ENCODE measurements at places on chromosomes 6 and 20. TPM values are rescaled to one million over a fixed set of nuclear protein-coding genes. Genes with fewer than 3 reads are reported as not detected.

DNA sequence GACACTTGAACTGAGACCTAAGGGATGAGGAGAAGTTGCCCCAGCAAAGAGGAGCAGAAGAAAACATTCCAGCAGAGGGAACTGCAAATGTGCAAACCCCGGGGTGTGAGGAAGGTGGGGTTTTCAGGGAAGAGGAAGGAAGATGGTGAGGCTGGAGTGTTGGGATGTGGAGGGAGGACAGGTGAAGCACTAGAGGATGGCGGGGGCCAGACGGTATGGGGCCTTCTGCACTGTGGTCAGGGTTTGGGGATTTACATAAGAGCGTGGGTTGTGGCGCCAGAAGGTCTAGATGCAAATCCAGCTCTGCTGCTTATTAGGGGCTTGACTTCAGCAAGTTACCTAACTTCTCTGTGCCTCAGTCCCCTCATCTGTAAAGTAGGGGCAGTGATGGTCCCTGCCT is 16.0 kb downstream of the DLGAP4 start:
- no peak for DNase-seq

DNA sequence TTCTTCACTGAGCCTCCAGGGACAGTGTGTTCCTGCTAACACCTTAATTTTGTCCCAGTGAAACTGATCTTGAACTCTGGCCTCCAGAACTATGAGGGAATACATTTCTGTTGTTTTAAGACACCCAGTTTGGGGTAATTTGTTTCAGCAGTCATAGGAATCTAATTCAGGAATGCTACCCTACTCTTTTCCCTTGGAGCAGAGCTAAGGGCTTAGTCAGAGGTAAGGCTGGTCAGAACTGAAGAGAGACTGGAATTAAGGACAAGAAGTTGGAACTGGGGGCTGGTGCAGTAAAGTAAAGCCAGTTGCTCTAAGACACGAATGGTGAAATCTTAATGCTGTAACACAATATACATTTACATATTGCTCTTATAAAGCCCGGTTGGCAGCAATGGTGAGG is 809.7 kb downstream of the MAFB start:
- DNase-seq: no peak

DNA sequence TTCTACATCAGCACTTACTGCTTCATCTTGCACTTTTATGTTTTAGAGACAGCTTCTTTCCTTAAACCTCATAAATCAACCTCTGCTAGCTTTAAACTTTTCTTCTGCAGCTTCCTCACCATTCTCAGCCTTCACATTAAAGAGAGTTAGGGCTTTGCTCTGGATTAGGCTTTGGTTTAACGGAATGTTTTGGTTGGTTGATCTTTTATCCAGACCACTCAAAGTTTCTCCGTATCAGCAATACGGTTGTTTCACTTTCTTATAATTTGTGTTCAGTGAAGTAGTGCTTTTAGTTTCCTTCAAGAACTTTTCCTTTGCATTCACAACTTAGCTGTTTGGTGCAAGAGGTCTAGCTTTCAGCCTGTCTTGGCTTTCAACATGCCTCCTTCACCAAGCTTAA is 40.4 kb downstream of the DNAAF9 start:
- DNase-seq: no peak

GRCh38 chr6:3358413-3359100 is 98.3 kb downstream of the SLC22A23 start:
- DNase-seq: no peak

GRCh38 chr20:48478370-48478769 is 349.4 kb downstream of the PREX1 start:
- DNase-seq: no peak

DNA sequence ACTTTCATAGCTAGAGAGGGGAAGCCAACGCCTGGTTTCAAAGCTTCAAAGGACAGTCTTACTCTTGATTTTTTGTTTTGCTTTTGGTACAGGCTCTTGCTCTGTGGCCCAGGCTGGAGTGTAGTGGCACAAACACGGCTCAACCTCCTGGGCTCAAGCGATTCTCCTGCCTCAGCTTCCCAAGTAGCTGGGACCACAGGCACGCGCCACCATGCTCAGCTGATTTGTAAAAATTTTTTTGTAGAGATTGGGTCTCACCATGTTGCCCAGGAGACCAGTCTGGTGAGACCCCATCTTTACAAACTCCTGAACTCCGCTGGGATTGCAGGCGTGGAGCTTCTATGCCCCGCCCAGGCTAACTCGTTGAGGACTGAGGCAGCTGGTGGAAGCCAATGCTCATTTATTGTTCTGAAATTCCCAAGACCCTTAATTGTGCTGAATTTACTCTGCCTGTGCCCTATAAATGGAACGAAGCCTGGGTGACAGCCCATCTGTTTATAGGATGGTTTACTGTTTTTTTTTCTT is 18.0 kb downstream of the SRSF3 start:
- no peak for DNase-seq

GRCh38 chr20:37387519-37388269 is 41.8 kb downstream of the SRC start:
- DNase-seq: no peak

DNA sequence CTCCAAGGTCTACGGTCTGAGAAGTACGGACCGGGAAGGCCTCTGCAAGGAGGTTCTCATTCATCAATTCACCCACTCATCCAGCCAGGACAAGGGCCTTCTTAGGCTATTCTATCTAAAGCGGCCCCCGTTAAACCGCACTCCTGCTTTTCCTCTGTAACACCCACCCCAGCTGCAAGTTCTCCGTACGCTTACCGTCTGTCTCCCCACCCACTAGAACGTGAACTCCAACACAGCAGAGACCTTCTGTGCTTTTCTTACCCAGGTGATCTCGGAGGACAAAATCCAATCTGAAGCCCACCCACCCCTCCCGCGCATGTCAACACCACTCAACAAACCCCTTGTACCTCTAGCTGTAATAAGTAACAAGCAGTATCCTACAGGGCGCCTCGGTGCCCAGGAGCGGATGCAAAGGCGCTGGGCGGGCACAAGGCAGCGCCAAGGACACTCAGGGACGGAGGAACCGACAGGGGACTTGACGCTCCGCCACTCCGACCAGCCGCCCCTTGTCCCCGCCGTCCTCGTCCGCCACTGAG is 351 bp downstream of the AURKA start:
- no peak for DNase-seq

DNA sequence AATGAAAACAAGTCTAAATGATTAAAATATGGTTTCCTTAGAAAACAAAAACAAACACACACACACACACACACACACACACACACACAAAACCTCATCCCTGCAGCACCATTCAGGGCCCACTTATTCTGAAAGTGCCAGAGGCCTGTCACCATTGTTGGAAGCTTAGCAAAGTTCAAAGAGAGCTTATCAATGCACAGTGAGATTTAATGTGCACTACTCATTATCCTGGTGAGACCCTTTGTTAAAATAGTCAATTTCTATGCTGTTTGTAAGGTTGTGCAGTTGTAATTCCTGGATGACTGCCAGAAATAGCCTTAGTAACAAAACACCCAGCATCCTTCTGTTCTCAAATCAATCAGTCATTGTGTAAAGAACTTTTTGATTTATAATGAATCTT is 482.9 kb downstream of the GRIK2 start:
- peak; percentile 62 for DNase-seq

DNA sequence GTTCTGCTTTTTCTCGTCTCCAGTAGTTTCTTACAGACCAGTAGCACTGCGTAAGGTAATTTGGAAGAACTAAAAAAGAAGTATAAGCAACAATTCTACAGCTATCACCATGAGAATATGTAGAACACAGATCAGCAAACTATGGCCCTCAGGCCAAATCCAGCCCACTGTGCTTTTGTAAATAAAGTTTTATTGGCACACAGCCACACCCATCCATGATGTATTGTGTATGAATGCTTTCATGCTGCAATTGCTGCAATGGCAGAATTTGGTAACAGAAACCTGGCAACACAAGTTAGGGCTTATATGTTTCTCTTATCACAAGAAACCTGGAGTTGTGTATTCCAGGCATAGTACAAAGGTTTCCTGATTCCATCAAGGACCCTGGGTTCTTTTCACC is 386.8 kb upstream of the TSHZ2 start:
- DNase-seq: no peak

DNA sequence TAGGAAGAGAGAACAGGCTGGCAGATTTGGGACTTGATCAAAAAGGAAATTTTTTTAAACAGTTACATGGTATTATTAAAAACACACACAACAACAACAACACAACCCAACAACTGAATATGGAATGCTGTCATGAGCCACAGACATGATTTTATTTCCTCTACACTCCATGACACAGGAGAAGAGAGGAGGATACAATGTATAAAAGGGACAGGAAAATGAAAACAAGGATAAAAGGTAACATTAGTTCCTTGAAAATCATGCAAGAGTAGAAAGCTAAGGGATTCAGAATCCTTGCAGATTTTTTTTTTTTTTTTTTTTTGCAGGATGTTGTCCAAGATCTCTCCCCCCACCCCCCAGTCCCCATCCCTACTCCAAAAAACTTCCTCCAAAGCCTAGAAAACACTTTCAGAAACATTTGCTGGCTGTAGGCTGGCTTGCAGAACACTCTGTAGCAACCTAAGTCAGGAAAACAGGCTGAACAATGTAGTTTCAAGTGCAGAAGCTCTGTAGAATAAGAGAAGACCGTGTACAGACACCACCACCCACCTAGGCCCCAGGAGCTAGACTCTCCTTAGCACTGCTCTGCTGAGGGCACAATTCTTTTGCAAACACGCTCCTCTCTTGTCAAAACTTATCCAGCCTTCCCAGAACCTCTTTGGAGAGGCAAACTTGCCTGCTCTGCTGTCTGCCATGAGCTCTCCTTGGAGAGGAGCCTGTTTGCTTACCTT is 845 bp downstream of the ZMYND8 start:
- DNase-seq: peak; percentile 46

DNA sequence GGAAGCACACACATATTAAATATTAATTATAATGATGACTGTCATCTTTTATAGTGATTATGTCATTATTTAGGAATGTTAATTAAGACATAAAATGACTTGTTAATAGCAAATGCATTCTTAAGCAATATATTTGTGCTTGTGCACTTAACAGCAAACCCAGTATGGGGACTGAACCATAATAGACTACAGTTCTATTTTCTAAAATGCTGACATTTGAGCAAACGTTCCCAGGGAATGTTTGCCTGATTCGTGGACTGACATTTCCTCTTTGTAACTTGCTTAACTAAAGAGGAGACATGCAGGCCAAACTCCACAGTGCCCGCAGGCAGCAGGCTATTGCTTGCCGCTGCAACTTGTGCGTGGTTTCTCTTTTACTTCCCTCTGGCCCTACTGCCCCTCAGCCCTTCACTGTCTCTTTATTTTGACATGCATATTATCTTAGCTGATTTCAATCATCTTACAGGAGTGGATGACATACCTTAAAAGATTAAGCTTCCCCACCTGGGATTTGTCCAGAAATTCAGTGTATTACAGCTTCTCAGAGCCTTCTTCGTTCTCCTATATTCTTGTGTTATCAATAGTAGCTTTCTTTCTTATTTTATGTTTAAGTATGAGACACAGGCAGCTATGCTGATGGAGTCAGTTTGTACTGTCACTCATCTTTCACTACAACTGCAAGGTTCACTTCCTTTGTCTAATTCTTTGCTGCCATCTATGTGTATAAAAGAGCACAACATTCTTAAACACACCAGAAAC is 141.5 kb downstream of the GMDS start:
- peak; percentile 81 for DNase-seq

DNA sequence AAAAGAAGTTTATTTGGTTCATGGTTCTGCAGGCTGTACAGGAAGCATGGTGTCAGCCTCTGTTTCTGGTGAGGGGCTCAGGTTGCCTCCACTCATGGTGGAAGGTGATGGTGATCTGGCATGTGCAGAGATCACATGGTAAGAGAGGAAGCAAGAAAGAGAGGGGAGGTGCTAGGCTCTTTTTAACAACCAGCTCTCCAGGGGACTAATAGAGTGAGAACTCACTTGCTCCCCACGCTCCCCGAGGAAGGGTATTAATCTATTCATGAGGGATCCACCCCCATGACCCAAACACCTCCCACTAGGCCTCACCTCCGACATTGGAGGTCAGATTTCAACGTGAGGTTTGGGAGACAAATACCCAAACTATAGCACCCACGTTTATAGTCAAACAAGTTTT is 4.0 kb upstream of the GJB7 start:
- no peak for DNase-seq

DNA sequence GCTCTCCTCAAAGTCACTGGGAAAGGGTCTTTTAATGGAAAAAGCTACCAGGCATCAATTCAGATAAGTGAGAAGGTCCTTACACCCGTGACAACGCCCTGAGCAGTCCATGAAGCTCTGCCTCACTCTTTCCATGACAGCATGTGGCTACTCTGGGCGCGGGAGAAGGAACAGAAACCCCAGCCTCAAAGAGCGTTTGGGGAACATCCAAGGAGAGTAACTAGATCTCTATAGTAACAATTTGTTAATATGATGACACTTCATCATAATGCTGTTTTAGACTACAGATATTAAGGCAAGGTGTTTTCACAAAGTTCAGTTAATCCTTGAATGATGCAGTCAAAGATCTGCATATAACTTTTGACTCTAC is 55.2 kb downstream of the KIF6 start:
- no peak for DNase-seq

DNA sequence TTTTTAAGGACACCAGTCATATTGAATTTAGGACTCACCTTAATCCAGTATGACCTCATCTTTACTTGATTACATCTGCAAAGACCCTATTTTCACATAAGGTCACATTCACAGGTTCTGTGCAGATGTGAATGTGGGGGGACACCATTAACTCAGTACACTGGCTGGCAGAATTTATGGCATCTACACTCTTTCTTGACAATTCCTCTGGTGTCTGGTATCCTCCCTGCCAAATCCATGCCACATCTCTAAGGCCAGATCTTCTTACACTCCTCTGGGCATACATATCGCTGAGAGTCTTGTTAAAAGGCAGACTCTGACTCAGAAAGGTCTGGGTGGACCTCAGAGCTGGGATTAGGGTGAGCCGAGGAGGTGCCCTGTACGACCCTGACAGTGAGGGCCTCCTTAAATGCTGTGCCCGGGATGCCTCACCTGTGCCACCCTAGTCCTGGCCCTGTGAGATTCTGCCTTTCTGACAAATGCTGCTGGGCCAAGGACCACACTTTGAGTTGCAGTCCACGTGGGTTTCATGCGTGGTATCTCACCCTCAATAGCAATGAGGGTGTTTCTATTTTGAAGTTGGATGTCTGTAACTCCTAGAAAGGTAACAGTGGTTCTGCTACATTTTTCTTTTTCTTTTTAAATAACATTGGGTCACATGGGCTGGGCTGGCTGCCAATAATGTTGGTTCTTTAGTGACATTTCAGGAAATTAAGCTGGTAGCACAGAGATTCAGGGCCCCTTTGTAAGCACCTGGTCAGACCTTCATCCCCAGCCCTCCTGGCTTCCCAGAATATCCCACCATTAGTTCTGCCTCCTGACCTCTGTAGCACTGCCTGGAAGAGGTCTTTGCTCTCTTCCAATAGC is 17.2 kb upstream of the LRRN4 start:
- no peak for DNase-seq

Gene TPBG
- 24.4 TPM for polyA plus RNA-seq

Gene NHLRC1
- 2.1 TPM for polyA plus RNA-seq

Gene MRPL14
- polyA plus RNA-seq: 72.7 TPM

Gene NKX2-4
- not detected for polyA plus RNA-seq

Gene NOTCH4
- polyA plus RNA-seq: 30.2 TPM

Gene ULBP1
- 2.3 TPM for polyA plus RNA-seq

Gene MAP3K4
- 12.8 TPM for polyA plus RNA-seq

Gene STMND1
- polyA plus RNA-seq: 4.0 TPM

Gene CITED2
- 55.7 TPM for polyA plus RNA-seq

Data from brain (organoid and tissue), 16 donors.